ENCODE measurements at places on chromosomes 2 and 18.
A peak's percentile ranks its signal among the peaks of the same experiment; 100 is the strongest.

- DNase-seq = no peak
These were observed 315.5 kb upstream of the MYT1L start for GRCh38 chr2:2646433-2647051.

DNA sequence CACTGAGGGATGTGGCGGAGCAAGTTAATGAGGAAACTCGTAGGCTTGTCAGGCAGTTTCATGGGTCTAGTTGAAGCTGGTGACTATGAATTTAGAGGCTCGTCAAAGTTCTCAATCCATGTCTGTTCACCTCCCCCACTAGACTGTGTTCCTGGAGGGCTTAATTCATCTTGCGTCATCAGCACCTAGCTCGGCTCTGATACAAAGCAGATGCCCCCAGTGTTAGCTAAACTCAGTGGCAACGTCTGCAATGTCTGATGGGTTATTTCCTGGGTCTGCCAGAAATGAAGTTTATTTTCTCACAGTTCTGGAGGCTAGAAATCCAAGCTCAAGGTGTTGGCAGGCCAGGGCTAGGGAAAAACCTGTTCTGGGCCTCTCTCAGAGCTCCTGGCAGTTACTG, 140.6 kb downstream of the PID1 start:
- DNase-seq = no peak

- DNase-seq = no peak
These were observed 23.9 kb downstream of the MEP1B start for GRCh38 chr18:32213693-32214092.

DNA sequence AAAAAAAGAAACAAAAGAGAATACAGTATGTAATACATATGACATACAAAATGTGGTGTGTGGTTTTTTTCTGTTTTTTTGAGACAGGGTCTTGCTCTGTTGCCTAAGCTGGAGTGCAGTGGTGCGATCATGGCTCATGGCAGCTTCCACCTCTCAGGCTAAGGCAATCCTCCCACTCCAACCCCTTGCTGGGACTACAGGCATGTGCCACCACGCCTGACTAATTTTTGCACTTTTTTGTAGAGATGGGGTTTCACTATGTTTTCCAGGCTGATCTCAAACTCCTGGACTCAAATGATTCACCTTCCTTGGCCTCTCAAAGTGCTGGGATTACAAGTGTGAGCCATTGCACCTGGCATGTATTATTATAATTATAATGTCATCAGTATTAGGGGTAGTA, 38.9 kb downstream of the DHX57 start:
- DNase-seq = no peak

DNA sequence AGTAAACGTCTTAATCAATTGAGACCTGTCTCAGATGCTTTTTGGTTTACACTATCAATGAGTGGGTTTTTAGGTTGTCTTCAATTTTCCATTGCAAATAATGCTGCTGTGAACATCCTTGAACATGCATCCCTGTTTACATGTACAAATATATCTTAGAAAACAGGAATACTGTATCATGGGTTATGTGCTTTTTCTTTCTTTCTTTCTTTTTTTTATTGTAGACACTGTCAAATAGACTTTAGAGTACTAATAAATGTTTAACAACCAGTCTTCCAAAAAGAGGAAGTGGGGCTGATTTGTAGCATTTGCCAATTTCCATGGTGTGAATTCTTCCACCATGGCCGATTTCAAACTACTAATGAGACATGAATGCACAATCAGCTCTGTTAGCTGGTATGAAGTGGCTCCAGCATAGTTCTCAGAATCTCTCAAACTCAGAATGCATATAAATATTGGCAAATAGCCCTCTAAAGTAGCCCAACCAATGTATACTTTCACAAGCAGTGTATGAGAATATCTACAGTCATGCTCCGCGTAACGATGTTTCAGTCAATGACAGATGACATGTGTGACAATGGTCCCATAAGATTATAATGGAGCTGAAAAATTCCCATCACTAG, 50.3 kb upstream of the B3GNT2 start:
- no peak for DNase-seq

DNA sequence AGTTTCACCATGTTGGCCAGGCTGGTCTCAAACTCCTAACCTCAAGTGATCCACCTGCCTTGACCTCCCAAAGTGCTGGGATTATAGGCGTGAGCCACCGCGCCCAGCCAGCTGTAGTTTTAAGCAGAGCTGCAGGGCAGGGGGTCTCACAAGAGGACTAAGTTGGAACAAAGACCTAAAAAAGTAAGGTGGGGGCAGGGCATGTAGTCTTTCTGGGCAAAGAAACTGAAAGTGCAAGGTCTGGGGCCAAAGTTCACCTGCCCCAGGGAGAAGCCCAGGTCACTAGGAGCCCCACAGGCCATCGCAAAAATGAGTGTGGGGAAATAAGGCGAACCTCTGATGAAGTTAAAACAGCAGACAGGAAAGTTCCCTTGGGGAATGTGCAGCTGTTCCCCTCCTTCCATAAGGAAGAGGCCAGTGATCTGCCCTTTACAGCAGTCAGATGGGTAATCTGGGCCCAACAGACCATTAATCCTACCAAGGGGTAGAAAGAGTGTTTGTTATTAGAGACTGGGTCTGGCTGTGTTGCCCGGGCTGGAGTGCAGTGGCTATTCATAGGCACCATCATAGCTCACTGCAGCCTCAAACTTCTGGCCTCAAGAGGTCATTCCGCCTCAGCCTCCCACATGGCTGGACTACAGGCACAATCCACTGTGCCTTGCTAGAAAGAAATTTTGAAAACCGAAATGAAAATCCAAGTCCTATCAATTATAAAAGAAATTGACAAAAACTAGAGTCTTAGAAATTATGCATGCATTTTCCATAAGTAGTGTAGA, 2.8 kb downstream of the SCLY start:
- no peak for DNase-seq

- DNase-seq = no peak
These were observed 3.8 kb downstream of the LBH start for GRCh38 chr2:30235008-30235655.

DNA sequence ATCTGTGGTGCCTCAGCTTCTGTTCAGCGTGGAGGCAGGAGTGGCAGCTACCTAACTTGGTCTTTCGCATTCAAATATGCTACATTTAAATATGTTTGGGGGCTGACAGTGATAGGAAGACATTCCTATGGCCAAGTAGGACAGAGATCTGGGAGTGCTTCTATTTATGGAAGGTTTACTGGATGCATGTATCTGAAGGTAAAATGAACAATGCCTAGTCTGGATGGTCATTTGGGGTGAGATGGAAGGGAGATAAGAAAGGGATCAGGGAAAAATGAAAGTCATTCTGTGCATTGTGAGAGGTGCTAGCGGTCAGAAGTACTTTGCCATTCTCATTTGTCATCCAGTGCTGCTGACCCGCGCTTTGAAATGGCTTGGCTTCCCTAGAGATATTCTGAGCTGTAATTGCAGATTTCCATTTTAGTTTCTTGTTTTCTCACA, 300.9 kb upstream of the FBXO11 start:
- no peak for DNase-seq

DNA sequence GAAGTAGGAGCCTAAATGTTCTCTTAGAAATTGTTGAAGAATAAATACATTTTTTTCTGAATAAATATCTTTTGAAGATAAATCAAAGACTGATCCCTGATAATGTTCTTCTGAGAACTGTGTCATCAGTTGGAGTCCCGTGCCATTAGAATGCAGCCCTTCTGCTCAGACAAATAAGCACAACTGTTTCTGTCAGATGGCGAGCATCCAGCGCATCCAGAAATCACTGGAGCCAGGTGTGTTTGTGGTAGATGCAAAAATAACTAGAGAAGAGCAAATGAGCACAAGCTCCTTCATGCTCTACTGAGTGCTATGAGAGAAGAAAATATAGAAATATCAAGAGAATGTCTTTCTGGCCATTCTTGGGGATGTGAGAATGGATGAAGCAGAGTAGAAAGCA, 573.7 kb downstream of the THSD7B start:
- no peak for DNase-seq

- DNase-seq = no peak
These were observed 337.4 kb upstream of the PIK3C3 start for GRCh38 chr18:41617647-41618046.

- no peak for DNase-seq
These were observed 916 bp downstream of the TNFRSF11A start for GRCh38 chr18:62325806-62326645.

DNA sequence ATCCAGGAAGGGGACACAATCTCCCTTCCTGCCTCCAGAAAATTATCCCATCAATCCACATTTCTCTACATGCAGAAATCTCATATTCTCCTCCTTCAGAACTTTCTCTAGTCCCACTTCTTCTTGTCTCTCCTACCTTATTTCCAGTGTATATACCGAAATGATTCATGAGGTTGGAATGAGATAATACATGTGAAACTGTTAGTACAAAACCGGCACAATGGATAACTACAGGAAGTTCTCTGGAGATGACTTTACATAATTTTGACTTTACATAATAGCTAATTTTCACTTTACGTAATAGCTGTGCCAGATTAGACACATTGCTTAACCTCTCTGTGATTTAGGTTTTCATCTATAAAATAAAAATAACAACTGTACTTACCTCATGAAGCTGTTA, 801.3 kb downstream of the ERBB4 start:
- no peak for DNase-seq

- no peak for DNase-seq
These were observed 2.6 kb upstream of the SALL3 start for GRCh38 chr18:78976765-78977636.

DNA sequence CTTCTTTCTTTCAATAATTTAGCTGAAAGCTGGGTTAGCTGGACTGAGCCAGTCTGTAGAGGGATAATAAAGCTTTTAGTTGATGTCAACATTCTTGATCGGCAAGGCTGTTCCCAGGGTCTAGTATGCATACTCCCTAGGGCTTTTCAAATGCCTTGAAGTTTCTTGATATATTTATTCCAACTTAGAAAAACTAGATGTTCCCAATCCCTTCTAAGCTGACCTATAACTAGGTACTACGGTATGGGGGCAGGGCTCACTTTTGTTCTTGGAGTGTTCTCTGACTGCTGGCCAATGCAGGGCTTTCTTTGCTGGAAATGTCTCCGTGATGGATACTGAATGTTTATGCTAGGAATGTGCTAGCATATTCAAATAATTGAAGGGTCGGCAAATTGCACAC, 258.6 kb upstream of the TANK start:
- no peak for DNase-seq

GRCh38 chr2:236257575-236257974, 6.6 kb downstream of the ASB18 start:
- no peak for DNase-seq

GRCh38 chr2:67489396-67489795, 92.3 kb downstream of the ETAA1 start:
- DNase-seq = no peak

DNA sequence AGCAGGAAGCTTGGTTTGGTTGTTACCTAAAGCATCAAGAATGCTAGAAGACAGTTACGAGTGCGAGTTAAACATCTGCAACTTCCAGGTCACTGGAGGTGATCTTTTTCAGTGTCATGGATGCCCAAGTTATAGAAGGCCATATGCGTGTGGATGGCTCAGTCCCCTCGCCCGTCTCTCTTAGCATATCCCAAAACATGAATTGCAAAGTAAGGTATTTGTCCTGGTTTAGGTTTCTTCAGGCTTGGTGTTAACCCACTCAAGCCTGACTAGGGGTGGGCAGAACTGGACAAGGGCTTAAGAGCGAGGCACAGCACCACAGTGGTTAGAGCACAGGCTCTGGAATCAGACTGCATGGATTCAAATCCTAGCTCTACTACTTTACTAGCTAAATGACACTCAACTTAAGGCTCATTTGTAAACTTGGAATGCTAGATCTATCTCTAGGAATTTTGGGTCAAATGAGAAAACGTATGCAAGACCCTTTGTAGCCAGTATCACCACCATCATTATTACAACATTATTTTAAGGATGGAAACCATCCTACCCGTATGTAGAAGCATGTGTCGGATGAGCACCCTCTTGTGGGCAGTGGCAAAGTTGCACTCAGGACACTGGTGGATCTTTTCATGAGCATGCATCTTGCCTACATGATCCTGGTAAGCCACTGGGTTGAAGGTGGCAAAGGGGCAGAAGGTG, 11.2 kb downstream of the ZNF142 start:
- peak; percentile 66 for DNase-seq

- no peak for DNase-seq
These were observed 150.6 kb upstream of the COPS8 start for GRCh38 chr2:236935083-236935482.

DNA sequence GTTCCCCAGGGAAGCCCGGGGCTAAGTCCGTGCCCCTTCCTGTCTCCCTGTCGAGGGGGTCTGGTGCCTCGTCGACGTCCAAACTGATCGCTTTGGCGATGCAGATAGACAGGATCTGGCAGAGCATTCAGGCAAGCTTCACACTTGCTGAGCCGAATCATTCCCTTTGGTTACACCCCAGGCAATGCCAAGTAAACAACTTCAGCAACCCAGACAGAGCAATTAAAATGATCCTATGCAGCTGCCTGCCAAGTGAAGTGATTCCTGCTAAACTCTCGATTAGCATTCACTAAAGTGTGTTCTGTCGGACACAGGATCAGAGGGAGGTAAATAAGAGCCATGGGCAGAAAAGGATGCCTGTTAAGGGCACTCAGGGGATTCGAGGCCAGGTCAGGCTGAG, 108.2 kb upstream of the RAB12 start:
- no peak for DNase-seq

GRCh38 chr2:132282911-132283310, 121.2 kb upstream of the ANKRD30BL start:
- no peak for DNase-seq

DNA sequence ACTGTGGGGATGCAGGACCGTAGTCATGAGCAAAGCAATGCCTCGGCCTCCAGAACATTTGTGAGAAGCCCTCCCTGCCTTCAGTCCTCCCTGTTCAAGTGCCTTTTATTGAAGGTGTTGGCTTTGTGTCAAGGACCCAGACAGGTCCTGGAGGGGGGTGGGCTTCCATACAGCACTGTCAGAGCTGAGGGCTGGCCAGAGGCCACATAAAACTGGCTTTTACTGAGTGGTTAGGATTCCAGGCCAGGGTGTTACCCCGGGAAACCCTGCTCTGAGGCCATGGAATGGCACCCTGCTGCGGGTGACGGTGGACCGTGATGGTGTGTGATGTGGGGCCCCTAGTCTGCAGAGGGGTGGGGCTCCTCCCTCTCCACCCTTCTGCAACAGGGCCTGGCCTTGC, 41.6 kb downstream of the TOGARAM2 start:
- no peak for DNase-seq

GRCh38 chr2:179524809-179525339, 260.2 kb upstream of the SESTD1 start:
- DNase-seq = no peak

DNA sequence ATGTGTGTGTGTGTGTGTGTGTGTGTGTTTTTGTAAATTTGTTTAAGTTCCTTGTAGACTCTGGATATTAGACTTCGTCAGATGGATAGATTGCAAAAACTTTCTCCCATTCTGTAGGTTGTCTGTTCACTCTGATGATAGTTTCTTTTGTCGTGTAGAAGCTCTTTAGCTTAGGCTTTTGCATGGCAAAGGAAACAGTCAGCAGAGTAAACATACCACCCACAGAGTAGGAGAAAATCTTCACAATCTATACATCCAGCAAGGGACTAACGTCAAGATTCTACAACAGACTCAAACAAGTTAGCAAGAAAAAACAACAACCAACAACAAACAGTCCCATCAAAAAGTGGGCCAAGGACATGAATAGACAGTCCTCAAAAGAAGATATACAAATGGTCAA, 336.7 kb upstream of the ATP5MC3 start:
- DNase-seq = no peak

- no peak for DNase-seq
These were observed 103.8 kb upstream of the CDC42EP3 start for GRCh38 chr2:37774976-37775907.

- peak; percentile 2 for DNase-seq
These were observed 54.1 kb upstream of the RAB6C start for GRCh38 chr2:129925381-129925780.
